Caki2 (cell line): ENCODE measurements at places on chromosomes 5 and 9. TPM values are rescaled to one million over a fixed set of nuclear protein-coding genes. Genes with fewer than 3 reads are reported as not detected.

CDX1 gene
- total RNA-seq, result not detected in 2 replicates

LCN15 gene
- not detected in 2 replicates for total RNA-seq

SOHLH1 gene
- total RNA-seq, result not detected in 2 replicates

SCGB3A2 gene
- not detected in 2 replicates for total RNA-seq

NUDT12 gene
- total RNA-seq, result 6.6 and 11.1 TPM in 2 replicates

DNA sequence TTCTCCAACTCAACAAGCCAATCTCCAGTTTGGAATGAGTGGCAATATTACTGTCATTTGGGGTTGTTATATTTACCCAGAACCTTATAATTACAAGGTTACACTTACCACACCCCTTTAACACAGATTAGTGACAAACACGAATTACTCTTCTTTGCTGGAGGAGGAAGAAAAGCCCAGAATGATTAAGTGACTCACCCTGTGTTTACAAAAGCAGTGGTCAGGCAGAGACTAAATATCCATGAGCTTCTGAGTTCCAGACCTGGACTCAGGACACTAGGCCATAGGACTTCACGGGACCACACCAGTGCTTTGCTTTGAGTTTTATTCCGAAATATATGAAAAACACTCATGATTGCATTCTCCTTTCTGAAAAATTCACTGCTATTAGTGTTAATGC, 370.8 kb downstream of the TLE1 start:
- DNase-seq, result peak; percentile 47

- DNase-seq, result no peak
These were observed 58.6 kb downstream of the PUM3 start for GRCh38 chr9:2785060-2785950.

DNA sequence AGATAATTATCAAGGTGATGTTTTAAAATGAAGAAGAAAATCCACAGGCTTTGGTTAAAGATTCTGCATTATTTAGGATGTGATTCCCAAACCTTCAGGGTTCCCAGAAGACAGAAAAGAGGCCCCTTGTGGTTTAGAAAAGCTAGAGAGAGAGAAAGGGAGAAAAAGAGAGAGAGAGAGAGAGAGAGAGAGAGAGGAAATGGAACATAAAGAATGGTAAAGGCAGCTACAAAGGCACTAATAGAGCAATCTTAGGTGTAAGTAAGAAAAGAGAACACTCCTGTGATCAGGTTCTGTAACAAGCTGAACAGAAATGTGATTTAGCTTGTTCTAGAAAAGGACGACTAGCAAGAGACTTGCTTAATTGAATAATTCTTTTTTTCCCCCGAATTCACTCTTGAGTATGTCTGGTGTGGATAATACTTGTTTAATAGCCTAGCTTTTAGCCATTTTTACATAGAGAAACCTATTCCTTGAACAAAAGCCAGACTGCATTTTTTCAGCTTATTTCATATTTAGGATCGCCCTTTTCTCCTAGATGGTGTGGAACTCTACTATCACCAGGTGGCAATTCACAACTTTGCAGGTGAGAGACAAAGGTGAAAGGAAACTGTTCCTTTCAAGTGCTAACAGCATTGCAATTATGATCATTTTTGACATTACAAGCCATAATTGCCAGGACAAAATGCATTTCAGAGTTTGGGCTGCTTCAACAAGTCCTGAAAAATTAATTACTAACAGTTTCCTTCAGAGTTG, 57.6 kb upstream of the SH3GL2 start:
- no peak for DNase-seq

- DNase-seq, result no peak
These were observed 572.1 kb downstream of the ACTL7B start for GRCh38 chr9:108283696-108284095.
